ENCODE measurements at places on chromosomes 16 and 17. TPM values are rescaled to one million over a fixed set of nuclear protein-coding genes. Genes with fewer than 3 reads are reported as not detected.

- no peak for DNase-seq
Measured at GRCh38 chr17:65785109-65785508, 223.7 kb upstream of the AXIN2 start.

- DNase-seq = no peak
Measured at GRCh38 chr16:48501516-48502377, 108.2 kb downstream of the N4BP1 start.

The IRX5 gene
- polyA plus RNA-seq = 5.2 TPM

GRCh38 chr17:82936768-82937171 is 96.9 kb upstream of the ZNF750 start:
- DNase-seq = no peak

- no peak for DNase-seq
Measured at GRCh38 chr16:86353148-86353547, 157.2 kb upstream of the FOXF1 start.

GRCh38 chr16:12758670-12759558 is 44.8 kb downstream of the CPPED1 start:
- DNase-seq = no peak

GRCh38 chr17:10177913-10178505 is 20.4 kb downstream of the GAS7 start:
- no peak for DNase-seq

GRCh38 chr16:23414731-23415130 is 38.3 kb downstream of the COG7 start:
- DNase-seq = no peak

- DNase-seq = no peak
Measured at GRCh38 chr17:73250851-73251640, 10.6 kb downstream of the CPSF4L start.
